ENCODE measurements at places on chromosomes 13 and 19.
A peak's percentile ranks its signal among the peaks of the same experiment; 100 is the strongest.

DNA sequence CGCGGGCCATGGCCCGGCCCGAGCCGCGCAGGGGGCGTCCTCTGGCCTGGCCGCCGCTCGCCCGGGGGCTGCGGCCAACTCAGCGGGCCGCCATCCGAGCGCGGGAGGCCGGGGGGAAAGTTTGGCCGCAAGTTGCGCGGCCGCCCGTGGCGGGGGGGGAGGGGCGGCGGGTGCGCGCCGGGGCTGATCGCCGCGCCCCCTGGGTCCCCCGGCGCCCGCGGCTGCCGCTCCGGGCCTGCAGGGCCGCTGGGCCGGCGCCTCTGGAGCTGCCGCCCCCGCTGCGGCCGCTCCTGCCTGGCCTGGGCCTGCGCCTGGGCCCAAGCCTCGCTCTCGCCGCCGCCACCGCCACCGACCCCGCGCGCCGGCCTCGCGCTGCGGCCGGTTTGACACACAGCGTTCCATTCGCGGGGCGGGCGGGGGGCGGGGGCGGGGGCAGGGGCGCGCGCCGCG is at the start of gene NR2F6:
Gene NR2F6 (minus strand): TSS at position 385 of the 450 bp plus-strand sequence. CDS start 699 bp downstream, outside the sequence.
- DNase-seq = no peak

DNA sequence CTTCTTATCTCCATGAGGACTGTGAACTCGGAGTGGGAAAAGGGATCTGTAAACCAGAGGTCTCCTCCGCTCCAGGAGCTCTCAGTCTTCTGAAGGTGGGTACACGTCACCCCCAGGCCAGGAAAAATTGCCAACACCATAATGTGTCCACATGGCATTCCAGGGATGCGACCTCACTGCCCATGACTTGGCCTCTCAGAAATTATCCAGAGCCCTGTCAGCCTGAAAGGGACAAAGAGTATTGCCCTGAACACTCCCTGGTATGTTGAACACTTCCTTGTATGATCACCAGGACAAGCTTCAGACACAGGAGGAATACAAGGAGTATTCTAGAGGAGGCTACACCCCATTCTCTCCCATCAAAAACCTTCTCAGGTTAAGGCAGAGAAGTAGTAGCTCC is 81.0 kb upstream of the SLC7A1 start:
- no peak for DNase-seq

GRCh38 chr13:23268441-23268840 is 87.7 kb downstream of the SGCG start:
- no peak for DNase-seq

GRCh38 chr13:67090856-67091255 is 139.3 kb downstream of the PCDH9 start:
- no peak for DNase-seq

GRCh38 chr13:75414036-75414827 is 67.7 kb downstream of the TBC1D4 start:
- DNase-seq = no peak

GRCh38 chr13:107209824-107210722 is 642.1 kb upstream of the ARGLU1 start:
- no peak for DNase-seq

DNA sequence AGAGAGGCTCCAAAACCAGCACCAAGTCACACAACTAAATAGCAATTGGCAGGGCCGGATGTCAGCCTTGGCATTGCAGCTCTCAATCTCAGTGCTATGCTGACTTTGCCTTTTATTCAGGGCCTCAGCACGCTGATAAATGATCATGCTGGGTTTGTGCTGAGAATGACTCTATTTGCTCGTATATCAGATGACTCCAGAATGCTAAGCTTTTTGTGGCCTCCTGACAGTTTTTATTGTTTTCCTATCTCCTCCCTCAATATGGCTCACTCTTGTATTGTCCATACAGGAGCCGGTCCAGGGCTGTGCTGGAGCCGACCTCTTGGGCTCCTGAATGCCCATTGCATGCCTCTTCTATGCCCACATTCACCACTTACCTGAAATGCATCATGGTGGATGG is 211.0 kb downstream of the EFNB2 start:
- no peak for DNase-seq

DNA sequence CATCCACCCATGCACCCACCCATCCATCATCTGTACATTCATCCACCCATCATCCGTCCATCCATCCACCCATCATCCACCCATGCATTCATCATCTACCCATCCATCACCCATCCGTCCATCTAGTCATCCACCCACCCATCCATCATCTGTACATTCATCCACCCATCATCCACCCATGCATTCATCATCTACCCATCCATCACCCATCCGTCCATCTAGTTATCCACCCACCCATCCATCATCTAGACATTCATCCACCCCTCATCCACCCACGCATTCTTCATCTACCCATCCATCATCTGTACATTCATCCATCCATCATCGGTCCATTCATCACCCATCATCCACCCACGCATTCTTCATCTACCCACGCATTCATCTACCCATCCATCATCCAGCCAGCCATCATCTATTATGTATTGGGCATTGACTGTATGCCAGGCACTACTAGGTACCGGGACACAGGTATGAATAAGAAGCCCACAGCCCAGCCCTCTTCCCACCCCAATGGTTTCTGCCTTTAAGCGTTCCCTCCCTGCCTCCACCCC is 16.7 kb upstream of the GALP start:
- no peak for DNase-seq

DNA sequence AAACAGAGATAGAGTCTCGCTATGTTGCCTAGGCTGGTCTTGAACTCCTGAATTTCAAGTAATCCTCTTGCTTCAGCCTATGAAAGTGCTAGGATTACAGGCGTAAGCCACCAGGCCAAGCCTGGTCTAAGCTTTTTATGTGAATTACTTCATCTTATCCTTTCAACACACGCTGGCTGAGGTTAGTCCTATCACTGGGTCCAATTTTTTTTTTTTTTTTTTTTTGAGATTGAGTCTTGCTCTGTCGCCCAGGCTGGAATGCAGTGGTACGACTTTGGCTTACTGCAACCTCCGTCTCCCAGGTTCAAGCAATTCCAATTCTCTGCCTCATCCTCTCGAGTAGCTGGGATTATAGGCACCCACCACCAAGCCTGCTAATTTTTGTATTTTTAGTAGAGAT is 10.4 kb downstream of the MYO1F start:
- DNase-seq = no peak

DNA sequence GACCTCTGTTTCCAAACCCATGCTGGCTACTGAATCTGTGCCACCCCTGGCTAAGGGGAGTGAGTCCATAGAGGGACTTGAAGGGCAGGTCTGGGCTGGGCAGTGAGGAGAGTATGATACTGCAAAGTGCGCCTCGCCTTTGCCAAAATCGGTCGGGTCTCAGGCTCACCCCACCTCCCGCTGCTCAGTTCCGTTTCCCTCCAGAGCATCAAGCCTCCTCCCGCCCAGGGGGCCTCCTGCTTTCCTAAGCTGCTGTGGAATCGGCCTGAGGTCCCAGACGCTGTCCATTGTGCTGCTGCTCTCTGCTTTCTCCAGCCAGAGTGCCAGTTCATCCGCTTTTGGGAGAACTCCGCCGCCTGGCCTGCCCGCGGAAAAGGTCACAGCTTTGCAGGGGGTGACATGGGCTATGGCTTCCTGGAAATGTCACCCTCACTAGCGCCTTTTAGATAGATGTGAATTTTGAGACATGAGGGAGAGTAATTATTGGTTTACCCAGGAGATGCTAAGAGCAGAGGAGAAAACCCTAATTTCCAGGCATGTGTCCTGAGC is 1418.4 kb downstream of the UQCRFS1 start:
- no peak for DNase-seq

DNA sequence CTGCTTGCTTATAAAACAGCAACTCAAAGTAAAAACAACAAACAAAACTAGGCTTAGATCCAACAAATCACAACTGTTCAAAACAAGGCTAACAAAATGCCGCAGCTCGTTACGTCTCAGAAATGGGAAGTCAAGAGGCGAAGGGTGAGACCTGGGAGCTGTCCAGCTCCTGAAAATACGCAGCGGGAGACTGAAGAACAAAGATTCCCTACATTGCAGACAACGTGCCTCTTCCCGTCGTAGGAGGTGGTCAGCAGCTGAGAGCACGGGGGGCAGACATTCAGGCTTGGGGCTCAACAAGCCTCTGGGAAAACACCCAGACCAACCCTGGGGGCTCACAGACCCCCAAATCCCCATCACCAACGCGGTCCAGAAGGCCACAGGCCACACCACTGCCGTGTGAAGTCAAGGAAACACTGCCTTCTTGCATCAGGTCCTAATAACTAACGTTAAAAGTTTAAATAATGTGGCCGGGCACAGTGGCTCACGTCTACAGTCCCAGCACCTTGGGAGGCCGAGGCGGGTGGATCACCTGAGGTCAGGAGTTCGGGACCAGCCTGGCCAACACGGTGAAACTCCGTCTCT is 13.5 kb downstream of the PLPP2 start:
- peak; percentile 52 for DNase-seq
